ENCODE measurements at places on chromosomes 1 and 21.

DNA sequence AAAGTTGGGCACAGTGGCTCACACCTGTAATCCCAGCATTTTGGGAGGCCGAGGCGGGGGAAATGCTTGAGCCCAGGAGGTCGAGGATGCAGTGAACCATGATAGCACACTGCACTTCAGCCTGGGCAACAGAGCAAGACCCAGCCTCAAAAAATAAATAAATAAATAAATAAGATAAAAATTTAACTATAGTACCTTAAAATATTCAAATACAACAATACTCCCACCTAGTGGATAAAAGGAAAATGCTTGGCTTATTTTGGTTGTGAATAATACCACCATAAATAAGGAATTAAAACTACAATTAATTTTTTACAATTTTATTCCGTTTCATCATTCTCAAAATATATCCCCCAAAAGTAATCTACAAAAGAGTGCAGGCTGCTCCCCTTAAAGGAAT lies 8.1 kb downstream of the PSMG1 start:
- DNase-seq = no peak

DNA sequence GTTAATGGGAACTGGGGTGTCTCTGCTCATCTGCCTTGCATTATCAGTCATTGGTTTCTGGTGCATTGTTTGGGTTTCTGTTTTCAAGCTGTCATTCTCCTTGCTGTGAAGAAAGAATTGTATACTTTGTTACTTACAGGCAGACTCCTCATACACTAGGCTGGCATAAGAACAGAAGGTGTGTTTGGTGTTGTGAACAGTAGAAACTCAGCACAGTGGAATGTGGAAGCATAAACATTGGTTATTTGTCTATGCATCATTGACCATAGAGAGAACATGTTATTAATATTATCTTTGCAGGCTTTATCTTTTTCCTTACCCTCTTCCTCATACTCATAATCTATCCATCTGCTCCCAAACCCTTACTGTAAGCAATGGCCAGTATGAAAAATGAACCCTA lies 18.2 kb downstream of the C1orf87 start:
- DNase-seq = no peak

DNA sequence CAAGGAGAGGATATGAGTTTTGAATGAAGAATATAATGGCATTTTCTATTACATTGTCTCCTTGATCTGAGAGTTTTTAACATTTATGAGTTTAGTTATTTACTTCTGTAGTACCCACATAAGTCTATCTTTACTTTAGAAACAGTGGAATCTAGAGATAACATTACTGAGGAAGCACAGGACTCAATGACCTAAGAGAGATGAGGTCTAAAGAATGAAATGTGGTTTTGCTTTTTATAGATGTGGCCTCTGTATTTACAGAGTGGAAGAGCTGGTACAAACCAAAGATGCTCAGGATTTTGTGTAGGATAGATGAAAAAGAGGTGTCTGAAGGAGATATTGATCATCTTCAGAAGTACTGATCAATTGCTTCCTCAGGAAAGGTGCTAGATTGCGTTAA lies 177.3 kb downstream of the KCTD3 start:
- DNase-seq = no peak

DNA sequence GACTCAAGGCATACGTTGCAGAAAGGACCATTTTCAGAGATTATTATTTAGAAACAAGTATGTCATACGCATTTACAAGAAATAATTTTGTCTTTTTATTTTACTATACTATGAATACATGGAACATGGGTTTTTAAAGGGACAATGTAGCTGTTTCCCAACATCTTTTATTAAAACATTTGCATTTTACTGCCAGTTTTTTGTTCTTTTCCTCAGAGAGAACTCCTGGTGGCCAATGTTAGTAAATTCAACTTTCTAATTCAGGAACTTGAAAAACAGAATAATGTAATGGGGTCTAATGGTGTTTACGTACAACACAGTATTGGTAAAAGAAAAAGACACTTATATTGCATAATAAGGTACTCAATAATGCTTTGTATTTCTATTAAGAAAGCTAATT lies 14.9 kb downstream of the PRDM2 start:
- no peak for DNase-seq

- no peak for DNase-seq
Measured at GRCh38 chr1:8006037-8006963, 19.8 kb downstream of the ERRFI1 start.

DNA sequence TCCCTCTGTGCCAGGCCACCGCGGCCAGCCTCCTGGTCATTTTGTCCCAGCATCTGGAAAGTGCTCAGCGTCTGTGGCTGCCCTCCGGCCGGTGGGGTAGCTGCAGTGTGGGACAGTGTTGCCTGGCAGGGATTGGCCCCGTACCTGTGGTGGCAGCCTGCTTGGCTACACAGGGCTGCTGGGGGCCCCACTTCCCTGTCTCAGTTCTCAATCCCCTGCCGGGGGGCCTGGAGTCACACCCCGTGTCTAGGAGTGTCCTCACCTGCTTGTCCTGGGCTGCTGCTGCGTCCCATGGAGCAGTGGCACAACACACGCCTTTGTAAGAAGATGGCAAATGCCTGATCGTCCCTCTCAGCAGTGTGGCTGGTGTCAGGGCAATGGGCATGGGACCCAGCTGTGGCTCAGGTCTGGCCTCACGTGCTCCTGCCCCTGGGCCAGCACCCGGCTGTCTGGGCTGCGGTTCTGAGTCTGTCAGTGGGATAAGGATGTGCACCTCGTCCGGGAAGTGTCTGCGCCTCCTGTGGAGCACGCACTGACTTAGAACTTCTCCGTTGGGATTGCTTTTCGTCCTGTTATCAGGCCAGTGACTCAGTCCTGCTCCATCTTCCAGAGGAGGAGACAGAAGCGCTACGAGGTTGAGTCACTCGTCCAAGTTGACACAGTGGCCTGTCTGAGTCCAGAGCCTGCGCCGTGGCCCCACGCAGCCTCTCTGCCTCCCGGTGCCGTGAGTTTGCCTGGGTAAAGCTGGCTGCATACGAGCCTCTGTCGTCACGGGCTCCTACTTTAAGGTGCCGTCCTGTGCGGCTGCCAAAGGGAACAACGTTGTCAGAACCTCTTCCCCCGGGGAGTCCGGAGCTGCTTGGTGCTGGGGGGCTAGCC lies 41.0 kb downstream of the CRYAA start:
- no peak for DNase-seq

GRCh38 chr1:67314696-67315095 lies 7.0 kb downstream of the IL12RB2 start:
- DNase-seq = peak; percentile 18

- DNase-seq = peak; percentile 62
Measured at GRCh38 chr1:45334308-45335245, 5.4 kb upstream of the TOE1 start.

GRCh38 chr1:160560806-160561205 lies 18.5 kb downstream of the CD84 start:
- no peak for DNase-seq

- no peak for DNase-seq
Measured at GRCh38 chr1:3515774-3516480, 61.5 kb downstream of the ARHGEF16 start.

GRCh38 chr1:182046763-182047162 lies 14.7 kb downstream of the ZNF648 start:
- DNase-seq = no peak

GRCh38 chr21:31915566-31915965 lies 42.7 kb downstream of the HUNK start:
- DNase-seq = no peak

GRCh38 chr21:44941567-44941966 lies 1.7 kb downstream of the SLX9 start:
- DNase-seq = no peak

GRCh38 chr1:82565146-82565545 lies 764.4 kb downstream of the ADGRL2 start:
- peak; percentile 23 for DNase-seq

DNA sequence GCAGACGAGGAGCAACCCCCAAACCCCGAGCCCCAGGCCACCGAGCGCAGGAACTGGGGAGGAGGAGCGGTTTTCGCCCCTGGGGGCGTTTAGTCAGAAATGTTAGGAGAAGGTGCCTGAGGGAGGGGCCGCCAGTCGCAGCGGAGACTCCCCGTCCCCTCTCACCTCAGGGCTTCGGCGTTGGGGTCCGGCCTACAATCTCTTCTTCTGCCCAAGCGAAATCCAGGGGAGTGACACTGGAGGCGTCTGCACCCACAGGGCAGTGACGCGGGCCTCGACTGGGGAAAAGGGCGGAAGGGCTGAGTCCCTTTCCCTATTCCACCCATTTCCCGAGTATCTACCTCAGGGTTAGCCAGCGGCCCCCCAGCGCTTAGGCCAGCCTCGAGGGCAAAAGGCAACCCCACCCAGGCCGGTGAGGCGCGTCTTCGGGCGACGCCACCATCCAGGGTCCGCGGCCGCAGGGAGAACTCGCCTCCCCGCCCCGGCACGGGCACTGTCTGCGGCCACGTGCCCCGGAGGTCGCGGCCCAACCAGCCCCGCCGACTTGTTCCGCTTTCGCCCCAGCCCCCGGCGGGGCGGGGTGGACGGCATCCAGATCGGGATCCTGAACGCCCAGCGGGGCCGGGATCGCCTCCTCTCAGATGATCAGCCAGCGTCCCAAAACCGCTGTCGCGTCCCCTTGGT lies 118.7 kb upstream of the BARHL2 start:
- DNase-seq = peak; percentile 51

- no peak for DNase-seq
Measured at GRCh38 chr1:1167398-1167821, 6.3 kb upstream of the TTLL10 start.

GRCh38 chr1:182292193-182292741 lies 99.3 kb downstream of the GLUL start:
- no peak for DNase-seq

- no peak for DNase-seq
Measured at GRCh38 chr1:168871531-168871930, 142.5 kb upstream of the DPT start.

Data from ELF-1 (cell line).